ENCODE measurements at places on chromosomes 4 and X.
A peak's percentile ranks its signal among the peaks of the same experiment; 100 is the strongest.

GRCh38 chrX:138006180-138006579 lies 440.3 kb downstream of the ZIC3 start:
- no peak for DNase-seq

- DNase-seq: peak; percentile 54
Observed at GRCh38 chrX:51496501-51497291, at the start of gene NUDT11. Gene NUDT11 (minus strand): TSS chrX:51496592. CDS start chrX:51496444, 148 bp downstream.

- no peak for DNase-seq
Observed at GRCh38 chr4:10007793-10008608, 13.3 kb downstream of the SLC2A9 start.

- no peak for DNase-seq
Observed at GRCh38 chr4:112411781-112412550, 104.0 kb downstream of the NEUROG2 start.

- peak; percentile 35 for DNase-seq
Observed at GRCh38 chr4:16226816-16227461, 668 bp upstream of the TAPT1 start.

DNA sequence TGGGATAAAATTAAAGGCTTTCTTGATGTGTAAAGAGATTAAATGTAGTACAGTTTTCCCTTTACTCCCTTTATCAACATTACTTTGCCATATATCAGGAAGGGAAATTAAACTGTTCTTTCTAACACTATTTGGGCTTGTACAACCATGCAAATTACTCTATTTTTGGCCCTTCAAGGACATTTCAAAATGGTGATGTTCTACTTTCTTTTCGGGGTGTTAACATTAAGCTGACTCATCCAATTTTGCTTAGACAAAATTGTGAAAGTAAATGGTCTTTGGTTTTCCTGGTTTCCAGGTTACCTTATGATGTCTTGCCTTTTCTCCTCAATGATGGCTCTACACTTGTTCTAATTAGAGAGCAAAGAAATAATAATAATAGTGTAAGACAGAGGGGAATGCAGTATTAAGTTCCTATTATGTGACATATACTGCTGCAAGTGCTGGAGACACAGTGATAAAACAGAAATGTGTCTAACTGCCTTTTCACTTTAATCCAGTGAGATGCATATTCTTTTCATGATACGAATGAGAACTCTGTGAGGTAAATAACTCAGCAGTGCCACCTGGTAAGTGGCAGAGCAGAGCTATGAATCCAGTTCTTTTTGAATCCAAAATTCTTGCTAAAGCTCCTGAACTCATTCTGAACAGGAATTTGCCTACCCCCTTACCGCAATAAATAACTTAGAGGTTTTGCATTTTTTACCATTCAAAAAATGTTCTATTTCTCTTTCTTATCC lies 35.7 kb upstream of the PDE5A start:
- no peak for DNase-seq

DNA sequence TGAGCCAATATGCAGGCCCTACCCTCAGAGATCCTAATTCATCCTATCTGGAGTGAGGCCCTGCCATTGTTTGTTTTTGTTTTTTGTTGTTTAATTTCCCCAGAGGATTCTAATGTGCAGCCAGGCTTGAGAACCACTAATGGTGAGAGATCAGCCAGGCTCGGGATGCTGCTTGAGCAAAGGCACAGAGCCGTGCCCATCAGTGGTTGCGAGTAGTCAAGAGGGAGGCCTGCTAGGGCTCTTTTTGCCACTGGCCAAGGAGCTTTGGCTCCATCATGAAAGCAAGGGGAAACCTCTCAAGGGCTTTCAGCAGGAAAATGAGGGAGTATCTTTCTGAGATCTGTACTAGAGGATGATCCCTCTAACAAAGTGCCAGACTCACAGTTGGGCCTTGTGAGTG lies 2.7 kb downstream of the TCEANC start:
- DNase-seq: no peak
